Epithelial cell of alveolus of lung (primary cell): ENCODE measurements at places on chromosomes 2 and 18. TPM values are rescaled to one million over a fixed set of nuclear protein-coding genes. Genes with fewer than 3 reads are reported as not detected.

The NT5C1B gene
- not detected in 2 replicates for total RNA-seq

The ACADL gene
- under 0.01 TPM in 1 of 2 replicates, not detected in the other for total RNA-seq

The WDR43 gene
- total RNA-seq: 21.6 and 47.6 TPM in 2 replicates

The FHL2 gene
- 240 and 443 TPM in 2 replicates for total RNA-seq

The LAMA1 gene
- 2.8 and 16.0 TPM in 2 replicates for total RNA-seq

The SPAG16 gene
- 13.2 and 26.5 TPM in 2 replicates for total RNA-seq
